Caco-2 (cell line): ENCODE measurements at places on chromosomes 16 and 17.

GRCh38 chr17:34095106-34095505 is 160.0 kb upstream of the CCL2 start:
- DNase-seq = no peak

DNA sequence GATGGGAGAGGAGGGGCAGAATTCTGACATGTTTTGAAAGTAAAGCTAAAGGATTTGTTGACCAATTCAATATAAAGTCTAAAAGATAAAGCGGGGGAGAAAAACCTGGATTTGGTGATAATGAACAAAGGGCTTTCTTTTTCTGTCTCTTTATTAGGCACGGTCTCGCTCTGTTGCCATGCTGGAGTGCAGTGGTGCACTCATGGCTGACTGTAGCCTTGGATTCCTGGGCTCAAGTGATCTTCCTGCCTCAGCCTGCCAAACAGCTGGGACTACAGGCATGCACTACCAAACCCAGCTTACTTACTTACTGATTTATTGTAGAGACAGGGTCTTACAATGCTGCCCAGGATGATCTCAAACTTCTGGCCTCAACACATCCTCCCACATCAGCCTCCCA is 7.5 kb downstream of the CDR2 start:
- no peak for DNase-seq

DNA sequence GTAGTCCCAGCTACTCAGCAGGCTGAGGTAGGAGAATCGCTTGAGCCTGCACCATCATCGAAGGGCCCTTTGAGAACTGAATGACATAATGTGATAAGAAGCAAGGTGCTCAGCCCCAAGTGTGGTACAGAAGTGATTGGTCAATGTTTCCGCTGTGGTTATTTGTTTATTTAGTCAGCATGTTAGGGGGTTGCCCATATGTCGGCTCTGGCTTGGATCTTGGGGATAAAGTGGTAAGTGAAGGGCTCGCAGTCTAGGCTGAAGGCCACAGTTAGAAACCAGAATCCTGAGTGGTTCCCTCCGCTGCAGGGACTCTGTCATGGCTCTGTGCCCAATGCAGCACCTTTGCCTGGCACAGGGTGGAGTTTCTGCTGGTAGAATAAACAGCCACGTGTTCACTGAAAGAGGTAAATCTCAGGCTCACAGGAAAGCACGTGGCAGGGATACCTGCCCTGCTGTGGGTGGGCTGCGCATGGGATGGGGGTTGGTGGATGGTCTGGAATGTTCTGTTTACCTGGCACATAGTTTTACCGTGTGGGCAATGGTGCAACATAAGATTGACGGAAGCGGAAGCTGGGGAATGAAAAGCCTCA is 35.4 kb downstream of the SYT17 start:
- DNase-seq = no peak

DNA sequence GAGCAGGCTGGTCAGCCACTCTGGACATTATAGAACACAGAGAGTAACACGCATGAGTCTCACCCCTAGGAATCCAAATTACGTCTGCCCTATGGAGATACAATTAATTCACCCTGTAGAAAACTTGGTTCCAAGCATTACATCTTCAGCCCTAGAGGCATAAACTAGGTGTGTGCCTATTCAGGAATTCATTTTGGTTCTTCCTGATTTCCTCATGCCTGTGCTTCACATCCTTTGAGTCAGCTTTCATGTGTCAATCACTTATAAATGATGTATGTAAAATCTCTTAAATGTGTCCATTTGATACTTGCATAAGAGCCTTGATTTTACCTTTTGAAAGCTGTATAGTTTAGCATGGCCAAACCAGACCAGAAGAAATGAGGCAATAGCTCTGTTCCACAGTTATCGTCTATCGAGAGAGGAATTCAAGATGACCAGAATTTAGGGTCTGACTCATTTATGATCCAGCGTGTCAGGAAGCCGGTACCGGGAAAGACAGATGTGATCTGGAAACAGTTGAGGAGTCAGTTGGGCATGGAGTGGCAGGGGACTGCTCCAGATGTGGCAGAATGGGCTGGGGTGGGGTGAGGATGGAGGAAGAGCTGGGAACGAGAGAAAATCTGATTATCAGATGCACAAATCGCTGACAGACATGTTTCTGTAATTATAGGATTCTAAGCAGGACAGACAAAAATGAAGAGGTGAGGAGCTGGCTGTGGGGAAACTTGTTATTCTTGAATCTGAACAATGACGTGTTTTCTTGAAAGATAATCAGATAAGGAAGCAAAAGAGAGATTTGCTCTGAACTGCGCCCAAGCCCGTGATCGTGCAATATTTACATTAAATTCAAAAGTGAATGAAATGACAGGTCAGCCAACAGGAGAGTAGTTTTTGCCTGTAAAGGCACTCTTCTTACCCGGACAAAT is 76.7 kb downstream of the C16orf95 start:
- DNase-seq = no peak
